Endothelial cell of umbilical vein (primary cell): ENCODE measurements at places on chromosomes 7 and 10. TPM values are rescaled to one million over a fixed set of nuclear protein-coding genes. Genes with fewer than 3 reads are reported as not detected.
A peak's percentile ranks its signal among the peaks of the same experiment; 100 is the strongest.

DNA sequence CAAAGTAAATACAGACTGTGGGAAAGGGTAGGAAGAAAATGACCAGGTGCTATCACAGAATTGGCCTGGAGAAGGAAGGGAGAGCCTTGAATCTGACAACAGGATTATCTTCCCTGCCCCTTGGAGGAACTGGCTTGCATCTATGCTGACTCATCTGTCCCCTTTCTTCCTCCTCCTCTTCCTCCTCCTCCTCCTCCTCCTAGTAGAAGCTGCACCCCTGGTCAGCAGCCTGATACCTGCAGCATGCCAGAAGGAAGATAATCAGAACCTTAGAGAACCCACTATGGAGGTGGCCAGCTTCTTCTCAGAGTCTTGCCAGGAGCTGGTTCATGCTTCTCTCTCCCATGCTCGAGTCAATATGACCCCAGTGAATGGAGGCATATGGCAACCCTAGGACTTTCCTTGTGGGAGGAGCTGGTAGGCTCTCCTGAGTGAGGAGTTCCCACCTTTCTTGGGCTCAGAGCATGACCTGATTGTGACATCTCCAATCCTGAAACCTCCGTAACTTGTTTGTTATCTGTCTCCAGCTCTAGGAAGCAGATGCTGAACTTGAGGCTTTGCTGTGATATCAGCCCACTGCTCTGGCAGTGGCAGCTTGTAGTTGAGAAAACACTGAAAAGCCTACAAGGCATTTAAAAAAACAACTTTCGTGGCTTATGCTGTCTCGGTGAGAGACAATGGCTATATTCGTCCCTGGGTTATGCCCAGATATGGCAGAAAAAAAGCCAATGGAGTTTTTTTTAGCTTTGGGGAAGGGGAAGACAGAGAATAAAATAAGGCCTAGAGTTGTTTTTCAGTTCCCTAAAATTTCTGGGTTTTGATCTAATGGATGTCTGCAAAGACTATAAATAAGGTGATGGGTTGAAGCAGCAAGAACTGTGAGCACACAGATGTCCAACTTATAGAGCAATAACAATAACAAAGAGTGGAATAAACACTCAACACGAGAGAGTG, 60.6 kb downstream of the CDHR3 start:
- DNase-seq: no peak

- DNase-seq: peak; percentile 95
These were observed 132.6 kb downstream of the TEX36 start for GRCh38 chr10:125550362-125550761.

DNA sequence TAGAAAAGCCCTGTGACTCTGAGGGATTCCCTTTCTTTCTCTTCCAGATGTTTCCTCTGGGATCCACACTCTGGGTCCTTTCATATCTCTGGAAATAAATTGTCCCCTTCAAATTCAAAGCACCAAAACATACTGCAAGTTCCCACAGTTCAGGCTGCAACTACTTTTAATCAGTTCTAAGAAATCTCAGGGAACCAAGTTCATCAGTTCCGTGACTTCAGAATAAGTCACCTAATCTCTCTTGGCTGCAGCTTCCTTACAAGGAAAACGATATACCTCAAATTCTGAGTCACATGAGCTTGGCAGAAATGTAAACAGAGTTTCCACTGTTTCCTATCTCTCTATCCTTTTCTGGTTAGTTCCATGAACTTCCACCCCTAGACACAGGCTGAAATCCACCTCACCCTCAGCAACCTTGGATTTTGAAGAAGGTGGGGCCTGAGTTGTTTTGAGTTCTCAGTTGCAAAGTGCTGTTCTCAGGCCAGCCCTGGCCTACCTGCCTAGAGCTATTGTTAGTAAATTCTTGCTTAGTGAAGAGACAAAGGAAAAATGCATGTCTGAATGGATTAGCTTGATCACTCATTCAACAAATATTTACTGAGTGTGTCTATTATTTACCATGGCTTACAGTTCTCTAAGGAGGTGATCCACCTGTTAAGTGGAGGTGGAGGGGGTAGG, 59.3 kb upstream of the IL6 start:
- DNase-seq: peak; percentile 83

GRCh38 chr7:84547331-84547730, 352.7 kb upstream of the SEMA3A start:
- DNase-seq: no peak

DNA sequence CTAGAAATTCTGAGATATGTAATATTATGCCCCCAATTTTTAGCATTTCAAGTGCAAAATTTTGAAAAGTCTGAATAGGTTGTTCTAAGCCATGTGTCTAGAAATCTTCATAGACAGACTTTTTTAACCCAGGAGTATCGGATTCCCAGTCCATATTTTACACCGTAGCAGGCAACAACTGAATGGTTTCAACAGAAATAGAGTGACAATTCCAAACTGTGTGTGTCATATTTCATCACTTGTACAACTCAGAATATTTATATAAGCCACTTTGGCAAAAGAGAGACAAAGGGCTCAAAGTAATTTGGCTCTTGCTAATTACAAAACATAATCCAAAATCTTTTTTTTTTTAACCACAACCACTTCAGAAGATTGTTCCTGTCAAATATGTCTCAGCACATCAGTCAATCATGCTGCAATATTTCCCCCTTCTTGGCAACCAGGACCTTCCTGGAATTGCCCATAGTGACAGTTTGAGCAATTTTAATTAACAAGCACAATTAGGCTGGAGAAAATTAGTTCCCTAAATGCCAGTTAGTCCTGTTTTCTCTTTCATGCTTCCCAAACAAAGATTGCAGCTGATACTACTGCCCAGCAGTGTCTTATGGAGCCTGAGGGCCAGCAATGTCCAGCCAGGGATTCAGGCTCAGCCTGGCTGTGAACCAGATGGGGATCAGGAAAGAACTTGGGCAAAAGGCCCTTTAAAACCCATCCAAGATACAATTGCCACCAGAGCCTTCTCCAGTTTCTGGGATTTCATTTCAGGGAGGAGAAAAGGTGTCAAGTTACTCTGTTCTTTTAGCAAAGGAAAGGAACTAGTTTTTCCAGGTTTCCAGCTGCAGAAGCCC, 533.3 kb upstream of the GHITM start:
- no peak for DNase-seq

Gene SLC18A3
- not detected in 2 replicates for total RNA-seq

DNA sequence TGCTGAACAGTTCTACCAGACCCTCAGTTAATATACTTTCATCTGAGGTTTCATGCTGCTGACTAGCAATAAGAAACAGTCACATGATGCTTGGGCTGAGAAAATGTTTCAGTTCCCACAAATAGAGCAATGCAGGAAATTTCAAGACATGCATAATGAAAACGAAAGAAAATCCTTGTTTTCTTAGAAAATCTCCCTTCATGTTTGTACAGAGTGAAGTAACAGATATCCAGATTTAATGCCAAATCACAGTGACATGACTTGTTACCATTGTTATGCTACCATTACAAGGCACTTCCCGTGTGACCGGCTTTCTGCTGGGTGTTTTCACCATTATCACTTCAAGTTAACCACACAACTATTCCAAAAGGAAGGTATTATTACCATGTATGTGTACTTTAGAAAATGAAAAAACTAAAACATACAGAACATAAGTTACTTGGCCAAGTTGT, 121.7 kb downstream of the DOCK4 start:
- peak; percentile 74 for DNase-seq

DNA sequence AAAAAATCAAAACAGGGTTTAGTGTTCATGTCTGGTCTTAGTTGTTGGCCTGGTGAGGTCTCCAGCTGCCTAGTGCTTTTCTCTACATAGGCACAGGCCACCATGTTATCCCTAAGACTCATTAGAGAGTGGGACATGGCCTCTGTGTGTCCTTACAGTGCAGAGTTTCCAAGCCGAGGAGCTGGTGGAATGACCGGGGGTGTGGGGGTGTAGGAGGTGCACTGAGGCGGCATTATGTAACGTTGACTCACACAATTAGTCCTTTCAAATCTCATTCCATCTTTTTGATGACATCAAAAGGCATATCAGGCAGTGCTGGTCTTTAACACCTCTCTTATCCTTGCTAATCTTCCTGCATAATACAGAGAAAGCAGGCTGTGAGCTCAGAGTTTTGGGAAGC, 71.3 kb downstream of the MTPN start:
- no peak for DNase-seq

DNA sequence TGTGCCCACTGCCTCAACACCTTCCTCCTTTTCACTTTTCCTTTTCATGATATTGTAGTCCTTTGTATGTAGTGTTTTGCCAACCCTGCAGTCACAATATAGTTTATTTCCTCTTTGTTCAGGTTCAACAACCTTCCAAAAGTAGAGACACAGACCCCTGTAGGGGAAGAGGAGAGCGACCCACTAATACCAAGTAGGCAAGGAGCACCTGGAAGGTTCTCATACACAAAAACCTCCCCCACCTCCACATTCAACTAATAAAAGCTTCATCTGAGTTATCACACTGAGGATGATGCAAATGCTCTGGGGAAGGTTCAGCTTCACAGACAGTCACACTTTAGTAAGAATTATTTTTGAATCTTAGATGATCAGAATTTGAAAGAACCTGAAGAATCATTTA, 41.6 kb downstream of the PIK3AP1 start:
- DNase-seq: no peak

DNA sequence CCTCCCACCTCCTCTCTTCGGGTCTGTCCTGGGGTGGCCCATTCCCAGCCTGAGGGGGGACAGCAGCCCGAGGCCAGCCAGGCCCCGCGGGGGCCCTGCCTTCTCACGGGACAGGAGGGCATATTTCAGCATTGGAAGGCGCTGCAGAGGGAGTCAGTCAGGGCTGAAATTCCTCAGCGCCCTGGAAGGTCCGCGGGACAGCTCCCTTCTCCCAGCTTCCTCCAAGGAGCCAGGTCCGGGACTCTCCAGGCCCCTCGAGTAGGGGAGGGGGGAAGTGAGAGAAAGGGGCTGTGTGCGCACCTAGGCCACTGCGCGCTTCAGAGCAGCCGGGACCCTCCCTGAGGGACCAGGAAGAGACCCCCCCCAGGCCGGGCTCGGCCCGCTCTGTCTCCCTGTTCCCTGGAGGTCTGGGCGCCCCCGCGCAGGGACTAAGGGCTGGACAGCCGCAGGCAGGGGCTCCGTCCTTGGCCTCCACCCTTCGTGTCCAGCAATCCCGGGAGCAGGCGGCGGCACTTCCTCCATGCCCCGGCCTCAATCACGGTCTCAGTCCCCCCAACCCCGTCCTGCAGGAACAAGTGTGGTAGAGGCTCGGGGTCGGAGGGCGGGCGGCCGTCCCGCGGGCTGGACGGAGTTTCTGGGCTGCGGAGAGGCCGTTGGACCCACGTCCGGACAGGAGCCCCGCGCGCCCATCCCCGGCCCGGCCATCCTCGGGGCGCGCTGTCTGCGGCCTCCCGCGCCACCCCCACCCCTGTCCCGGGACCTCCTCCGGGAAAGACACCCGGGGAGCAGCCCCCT, 6.0 kb upstream of the ELFN1 start:
- no peak for DNase-seq
